ENCODE measurements at places on chromosomes 5 and 9.

DNA sequence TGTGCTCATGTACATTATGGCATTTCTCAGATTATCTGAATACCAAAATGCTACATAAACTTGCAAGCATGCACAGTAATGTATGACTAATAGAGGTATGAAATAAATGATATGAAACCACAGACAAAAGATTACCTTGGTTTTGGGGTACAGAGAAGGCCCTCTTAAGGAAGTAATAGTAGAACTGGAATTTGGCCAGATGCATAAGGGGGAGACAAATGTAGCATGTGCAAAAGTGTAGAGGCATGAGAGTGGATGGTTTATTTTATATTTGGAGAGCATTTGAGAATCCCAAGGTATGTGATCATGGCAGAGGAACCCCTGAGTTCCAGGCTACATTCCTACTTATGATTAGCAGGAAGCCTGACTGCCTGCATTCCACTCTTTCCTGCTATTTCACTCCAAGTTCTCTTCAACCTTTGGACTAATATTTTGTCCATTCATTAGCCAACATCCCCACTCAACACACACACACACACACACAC is 74.2 kb downstream of the MAMDC2 start:
- DNase-seq, result no peak

DNA sequence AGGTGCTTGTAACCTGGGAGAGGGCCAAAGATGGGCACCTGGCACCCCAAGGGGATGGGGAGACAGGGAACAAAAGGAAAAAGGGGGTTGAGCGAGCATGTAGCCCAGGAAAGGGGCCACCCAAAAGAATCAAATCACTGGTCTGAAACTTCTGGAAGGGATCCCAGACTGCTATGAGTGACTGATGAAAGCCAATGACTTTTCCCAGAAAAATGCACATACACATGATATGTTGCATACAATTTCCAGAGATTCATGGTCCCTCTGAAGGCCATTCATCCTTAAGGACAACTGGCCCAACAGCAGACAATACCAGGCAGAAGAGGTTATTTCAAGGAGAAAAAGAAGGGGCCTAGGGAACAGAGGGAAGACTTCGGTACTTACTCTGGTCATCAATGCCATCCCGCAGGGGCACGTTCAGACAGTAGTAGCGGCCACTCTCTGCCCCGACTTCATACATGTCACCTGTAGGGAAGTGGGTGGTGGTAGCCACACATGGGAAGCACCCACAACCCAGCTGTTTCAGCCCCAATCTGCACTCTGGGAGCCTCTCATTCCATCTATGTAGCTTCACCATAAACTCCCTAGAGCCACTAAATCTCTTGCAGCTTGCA is 8.4 kb downstream of the HDAC3 start:
- no peak for DNase-seq

DNA sequence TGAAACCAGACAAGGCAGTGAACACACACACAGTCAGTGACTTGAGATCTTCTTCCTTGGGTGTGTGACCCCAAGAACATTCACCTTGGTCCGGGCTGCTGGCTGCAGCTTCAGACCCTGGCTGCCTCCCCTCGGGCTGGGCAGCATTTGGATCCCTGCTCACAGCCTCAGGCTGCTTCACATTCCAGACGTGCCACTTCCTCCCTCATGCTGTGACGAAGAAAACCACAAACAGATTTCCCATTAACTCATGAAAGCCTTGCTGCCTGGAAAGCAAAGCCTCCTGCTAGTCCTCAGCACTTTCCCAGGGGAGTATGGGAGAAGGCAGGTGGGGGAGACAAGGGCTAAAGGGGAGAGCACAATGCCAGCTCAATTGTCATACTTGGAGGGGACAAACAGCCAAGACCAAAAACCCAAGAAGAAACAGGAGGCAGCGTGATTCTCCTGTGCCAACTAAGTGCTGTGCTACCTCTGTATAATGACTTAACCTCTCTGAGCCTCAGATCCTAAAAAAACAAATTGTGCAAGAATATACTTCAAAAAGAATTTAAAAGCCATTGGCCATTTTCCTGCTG is 594.6 kb upstream of the BRINP1 start:
- peak; percentile 13 for DNase-seq

GRCh38 chr9:8356406-8356805 is 556.8 kb upstream of the DMAC1 start:
- DNase-seq, result no peak

DNA sequence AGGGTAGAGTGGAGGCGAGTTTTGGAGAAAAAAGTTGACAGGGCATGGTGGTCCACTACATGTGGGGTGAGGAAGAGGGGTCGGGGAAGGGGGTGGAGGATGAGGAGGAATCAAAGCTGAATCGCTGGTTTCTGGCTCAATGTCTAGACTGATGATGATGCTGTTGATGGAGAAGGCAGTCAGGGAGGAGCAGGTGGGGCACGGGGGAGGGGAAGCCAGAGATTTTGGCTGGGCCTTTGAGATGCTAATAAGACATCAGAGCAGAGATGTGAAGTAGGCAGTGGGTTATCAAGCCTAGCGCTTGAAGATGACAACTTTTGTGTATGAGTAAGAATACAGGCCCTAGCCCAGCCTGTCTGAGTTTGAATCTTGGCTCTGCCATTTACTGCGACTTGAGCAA is 32.4 kb upstream of the TTC23L start:
- no peak for DNase-seq
